Activated CD8-positive, alpha-beta memory T cell treated with anti-CD3 and anti-CD28 coated beads for 1 hour (primary cell): ENCODE measurements at places on chromosomes 13 and 19.

DNA sequence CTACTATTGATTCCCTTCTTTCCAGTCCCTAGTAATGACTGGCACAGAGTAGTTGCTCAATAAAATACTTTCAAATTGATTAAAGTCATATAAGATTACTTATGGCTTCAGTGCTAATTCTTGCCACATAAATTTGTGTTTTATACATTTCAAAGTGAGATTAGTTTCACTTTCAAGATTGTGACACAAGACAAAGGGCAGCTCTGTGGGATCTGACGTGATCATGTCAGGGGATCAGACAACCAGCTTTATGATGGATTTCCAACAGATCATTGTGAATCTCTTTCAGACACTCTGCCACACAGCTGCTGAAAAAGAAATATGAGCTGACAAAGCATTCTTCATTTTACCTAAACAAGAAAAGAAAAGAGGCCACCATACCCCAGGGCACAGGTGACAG is 73.4 kb upstream of the POMP start:
- DNase-seq = no peak

- no peak for DNase-seq
Measured at GRCh38 chr13:111664696-111665095, 344.3 kb downstream of the TEX29 start.

DNA sequence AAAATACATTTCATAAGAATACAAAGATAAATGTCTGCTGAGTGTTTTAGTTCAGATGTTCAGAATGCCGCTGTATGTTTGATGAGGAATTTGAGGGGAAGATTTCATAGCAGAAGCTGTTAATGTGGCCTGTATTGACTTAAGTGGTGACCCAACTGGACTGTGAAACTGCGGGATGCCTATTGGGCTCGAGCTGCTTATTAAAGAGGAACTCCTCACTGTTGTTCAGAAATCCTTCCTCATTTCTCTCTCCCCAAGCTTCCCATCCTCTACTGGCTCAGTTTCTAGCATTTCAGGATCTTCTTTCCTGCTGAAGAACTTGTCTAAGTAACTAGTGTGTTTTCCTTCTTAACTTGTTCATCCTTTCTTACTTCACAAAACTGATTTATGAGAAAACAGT is 20.4 kb downstream of the DGKH start:
- DNase-seq = no peak

- DNase-seq = no peak
Measured at GRCh38 chr13:109287553-109287952, 498.8 kb downstream of the IRS2 start.

DNA sequence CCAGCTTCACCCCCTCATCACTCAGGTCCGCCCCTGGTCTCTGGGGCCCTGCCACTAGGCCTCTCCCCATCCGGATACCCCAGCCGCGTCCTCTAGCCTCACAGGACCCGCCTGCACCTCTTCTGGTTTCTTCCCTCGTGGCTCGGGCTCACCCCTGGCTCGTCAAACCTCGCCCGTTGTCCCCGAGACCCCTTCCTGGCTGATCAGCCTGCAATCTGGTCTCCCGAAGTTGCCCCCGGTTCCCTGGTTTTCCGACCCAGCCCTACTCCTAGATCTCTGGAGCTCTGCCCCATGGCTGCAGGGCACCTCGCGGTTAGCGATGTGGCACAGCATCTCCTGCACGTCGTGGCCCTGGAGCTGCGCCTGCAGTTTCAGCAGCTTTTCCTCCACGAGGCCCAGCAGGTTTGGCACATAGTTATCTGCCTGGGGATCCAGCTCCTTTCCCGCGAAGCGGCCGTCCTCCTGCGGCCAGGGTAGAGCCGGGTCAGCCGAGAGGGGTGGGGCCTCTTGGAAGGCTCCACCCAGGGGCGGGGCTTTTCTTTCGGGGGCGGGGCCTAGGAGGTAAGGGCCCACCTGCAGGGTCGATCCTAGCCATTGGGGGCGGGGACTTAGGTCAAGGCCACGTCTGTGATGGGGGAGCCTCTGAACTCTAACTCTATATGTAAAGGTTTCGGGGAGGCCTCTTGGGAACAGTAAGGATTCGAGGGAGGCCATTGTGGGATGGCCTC is 2.4 kb upstream of the RGL3 start:
- DNase-seq = peak; percentile 29

- DNase-seq = no peak
Measured at GRCh38 chr13:21949818-21950429, 279.1 kb downstream of the FGF9 start.

GRCh38 chr13:75759531-75759930 is 123.4 kb downstream of the LMO7 start:
- no peak for DNase-seq

DNA sequence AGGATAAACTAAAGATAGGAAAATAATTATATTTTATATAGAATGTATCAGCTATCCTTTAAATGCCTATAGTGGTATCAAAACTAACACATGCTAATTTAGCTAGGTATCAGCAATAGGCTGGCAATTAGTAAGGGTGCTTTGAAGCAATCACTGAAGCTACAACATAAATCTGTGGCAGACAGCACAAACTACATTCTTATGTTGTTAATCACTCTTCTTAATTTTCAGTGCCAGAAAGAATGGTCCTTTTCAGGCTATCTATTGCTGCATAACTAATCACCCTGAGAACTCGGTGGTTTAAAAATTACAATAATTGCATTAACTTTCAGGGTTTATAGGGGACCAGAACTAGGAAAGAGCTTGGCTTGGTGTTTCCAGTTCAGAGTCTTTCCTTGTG is 963.1 kb downstream of the EFNB2 start:
- DNase-seq = no peak

- no peak for DNase-seq
Measured at GRCh38 chr13:89982407-89983095, 1364.9 kb upstream of the MIR17HG start.

DNA sequence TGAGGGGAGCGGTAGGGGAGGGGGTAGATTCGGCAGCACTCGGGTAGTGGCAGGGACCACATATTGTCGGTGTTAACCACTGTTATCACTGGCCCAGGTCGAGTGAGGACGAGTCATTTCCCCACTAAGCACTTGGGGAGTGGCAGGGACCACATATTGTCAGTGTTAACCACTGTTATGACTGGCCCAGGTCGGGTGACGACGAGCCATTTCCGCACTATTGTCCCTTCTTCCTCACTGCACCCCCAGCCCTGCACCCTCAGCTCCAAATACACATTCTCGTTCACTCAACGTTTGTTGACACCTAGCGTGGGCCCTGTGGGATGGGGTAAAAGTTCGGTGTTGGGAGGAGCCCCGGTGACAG is 467 bp upstream of the CLN5 start:
- peak; percentile 46 for DNase-seq

- DNase-seq = no peak
Measured at GRCh38 chr13:63706751-63707150, 2291.1 kb upstream of the PCDH20 start.

- no peak for DNase-seq
Measured at GRCh38 chr13:108566413-108567170, 62.8 kb upstream of the MYO16 start.

GRCh38 chr19:2035590-2035991 is 15.5 kb downstream of the MKNK2 start:
- no peak for DNase-seq

GRCh38 chr13:72504131-72504841 is 223.1 kb downstream of the MZT1 start:
- no peak for DNase-seq

DNA sequence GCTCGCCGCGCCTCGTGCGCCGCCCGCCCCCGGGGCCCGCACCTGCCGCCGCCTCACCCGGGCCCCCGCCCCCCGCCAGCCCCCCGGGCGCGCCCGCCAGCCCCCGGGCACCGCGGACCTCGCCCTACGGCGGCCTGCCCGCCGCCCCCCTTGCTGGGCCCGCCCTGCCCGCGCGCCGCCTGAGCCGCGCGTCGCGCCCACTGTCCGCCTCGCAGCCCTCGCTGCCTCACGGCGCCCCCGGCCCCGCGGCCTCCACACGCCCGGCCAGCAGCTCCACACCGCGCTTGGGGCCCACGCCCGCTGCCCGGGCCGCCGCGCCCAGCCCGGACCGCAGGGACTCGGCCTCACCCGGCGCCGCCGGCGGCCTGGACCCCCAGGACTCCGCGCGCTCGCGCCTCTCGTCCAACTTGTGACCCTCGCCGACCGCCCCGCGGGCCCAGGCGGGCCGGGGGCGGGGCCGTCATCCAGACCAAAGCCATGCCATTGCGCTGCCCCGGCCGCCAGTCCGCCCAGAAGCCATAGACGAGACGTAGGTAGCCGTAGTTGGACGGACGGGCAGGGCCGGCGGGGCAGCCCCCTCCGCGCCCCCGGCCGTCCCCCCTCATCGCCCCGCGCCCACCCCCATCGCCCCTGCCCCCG is 17.2 kb downstream of the POLRMT start:
- DNase-seq = no peak

DNA sequence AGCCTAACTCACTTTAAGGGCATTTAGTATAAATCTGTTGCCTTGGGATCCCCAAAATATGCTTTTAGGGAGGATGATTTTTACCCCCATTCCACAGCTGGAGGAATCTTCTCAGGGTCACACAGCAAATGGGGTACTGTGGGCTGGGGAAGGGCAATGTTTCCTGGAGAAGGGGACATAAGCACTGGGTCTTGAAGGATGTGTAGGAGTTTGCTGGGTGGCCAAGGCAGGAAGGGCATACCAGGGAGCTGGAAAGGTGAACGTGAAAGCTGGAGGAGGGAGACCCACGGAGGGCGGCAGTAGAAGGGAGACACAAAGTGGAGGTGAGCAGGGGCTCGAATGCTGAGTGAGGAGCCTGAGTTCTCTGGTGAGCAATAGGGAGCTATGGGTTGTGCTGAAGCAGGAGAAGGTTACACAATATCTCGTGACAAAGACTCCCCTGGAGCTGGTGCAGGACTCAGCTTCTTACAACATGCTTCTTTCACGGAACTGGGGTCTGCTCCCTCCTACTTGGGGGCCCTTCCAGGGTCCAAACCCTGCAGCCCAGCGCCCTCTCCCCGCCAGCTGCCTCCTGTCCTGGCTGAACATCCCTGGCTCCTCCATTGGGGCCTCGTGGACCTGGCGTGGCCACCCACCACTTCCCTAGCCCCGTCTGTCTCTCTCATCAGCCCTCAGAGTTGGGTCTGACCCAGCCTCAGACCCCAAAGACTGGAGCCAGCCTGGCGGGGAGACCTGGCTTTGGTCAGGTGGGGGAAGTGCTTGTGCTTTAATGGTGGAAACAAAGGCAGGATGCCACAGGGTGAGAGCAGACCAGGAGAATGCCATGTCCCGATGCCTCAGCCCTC is 11.1 kb downstream of the CILP2 start:
- no peak for DNase-seq

DNA sequence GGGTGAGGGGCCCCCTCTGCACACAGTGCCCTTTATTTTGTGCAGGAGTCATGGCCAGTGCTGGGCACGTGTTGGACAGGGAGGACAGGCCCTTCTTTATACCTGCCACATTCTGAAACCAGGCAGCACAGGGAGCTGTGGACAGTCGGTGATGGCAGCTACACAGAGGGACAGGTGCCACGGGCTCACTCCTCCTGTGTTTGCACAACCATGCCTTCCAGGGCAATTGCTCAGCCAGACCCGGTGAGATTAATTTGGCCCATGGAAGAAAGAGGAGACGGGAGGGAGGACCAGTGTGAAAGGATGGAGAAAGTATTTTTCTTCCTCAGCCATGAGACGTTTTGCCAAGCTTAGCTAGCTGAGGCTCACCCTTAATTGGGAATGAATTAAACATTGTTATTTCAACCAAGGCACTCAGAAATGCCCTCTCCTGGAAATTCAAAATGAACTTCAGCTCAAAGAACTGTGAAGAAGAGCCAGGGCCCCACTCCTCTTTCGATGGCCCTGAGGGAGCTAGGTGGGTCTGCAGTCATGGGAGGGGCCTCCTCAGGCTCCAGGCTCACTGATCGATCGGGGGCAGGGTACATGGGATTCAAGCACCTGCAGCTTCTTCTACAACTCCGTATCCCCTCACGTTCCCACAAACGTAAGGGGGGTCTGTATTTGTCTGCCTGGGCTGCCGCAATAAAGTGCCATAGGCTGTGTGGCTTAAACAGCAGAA is 41.2 kb downstream of the SHISA2 start:
- no peak for DNase-seq

- DNase-seq = no peak
Measured at GRCh38 chr19:19181488-19181998, 10.4 kb downstream of the BORCS8 start.

GRCh38 chr19:40521276-40521675 is 54.5 kb downstream of the SPTBN4 start:
- no peak for DNase-seq

GRCh38 chr13:68736961-68737360 is 1370.7 kb upstream of the ATXN8OS start:
- no peak for DNase-seq

DNA sequence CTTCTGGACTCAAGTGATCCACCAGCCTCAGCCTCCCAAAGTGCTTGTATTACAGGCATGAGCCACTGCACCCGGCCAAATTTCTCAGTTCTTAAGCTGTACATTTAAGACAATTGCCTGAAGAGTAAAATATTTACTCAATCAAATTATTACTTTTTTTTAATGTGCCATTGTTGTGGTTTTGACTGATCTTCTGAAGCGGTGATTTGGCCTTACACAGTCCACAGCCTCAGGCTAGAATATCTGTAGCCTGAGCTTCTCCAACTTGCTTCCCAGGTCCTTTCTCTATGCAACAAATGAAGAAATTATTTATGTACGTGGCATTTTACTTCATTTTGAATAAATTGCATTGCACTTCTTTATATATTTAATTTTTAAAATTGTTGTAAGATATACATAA is 281.3 kb downstream of the KLF5 start:
- DNase-seq = no peak

GRCh38 chr13:48818495-48819356 is 157.0 kb upstream of the FNDC3A start:
- DNase-seq = no peak

DNA sequence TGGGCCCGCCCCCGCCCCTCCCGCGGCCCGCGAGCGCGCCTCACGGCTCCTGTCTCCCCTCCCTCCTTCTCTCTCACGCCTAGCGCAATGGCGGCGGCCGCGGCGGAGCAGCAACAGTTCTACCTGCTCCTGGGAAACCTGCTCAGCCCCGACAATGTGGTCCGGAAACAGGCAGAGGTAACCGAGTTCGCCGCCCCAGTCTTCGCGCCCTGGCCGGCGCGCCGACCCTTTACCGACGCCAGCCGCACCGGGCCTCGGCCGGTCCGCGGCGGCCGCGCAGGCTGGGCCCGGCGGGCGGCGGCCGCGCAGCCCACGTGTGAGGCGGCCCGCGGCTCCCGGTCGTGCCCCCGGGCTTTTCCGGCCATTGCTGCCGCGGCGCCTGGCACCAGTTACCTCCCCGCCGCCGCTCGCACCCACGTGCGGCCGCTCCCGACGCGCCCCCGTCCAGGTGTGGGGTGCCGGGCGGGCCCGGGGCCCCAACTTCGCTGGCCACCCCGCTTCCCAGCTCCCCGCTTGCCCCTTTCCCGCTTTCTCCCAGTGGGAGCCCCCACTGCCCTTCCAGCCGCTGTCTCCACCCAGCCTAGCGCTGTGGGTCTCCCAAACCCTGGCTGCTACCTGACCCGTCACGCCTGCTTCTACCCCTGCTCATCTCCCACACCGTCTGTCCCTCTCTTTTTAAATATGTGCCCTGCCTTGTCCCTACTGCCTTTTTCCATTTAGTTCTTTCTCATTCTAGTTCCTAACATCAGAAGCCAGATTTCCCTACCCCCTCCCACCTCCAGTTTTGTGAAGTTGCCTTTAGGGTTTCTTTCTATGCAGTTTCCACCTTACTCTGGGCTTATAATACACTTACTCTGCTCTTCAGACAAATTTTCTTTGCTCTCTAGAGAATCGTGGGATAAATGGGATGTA is 23.4 kb downstream of the IPO5 start:
- DNase-seq = no peak

GRCh38 chr19:38095411-38096308 is 128.4 kb downstream of the DPF1 start:
- peak; percentile 3 for DNase-seq
